Stomach (tissue), 19 donors: ENCODE measurements at places on chromosomes 5 and 9.

DNA sequence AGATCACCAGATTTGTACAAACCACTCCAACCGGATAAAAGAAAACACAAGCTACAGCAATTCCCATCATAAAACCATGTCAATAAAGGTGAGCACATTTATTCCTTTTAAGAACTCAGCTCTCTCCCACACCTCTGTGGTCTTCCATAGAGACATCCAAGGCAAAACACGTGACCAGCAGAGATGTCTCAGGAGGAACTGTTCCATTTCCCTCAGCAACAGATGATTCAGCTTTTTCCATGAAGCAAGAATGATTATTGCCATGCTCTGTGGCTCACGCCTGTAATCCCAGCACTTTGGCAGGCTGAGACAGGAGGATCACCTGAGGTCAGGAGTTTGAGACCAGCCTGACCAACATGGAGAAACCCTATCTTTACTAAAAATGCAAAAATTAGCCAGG, 15.8 kb downstream of the GZMK start:
- no peak overlapping the region for H3K27ac ChIP-seq
- H3K27me3 ChIP-seq = no peaks in the 10 kb centered on the region
- H3K36me3 ChIP-seq = no peaks in the 10 kb centered on the region
- DNase-seq = no peak
- no peaks in the 10 kb centered on the region for H3K4me1 ChIP-seq

- DNase-seq = peak; percentile 72
- peak overlapping the region; percentile 8 for H3K4me3 ChIP-seq
- H3K4me1 ChIP-seq = peaks cover 9% of the 10 kb centered on the region
Measured at GRCh38 chr5:5270958-5271785, 131.0 kb downstream of the ADAMTS16 start.

DNA sequence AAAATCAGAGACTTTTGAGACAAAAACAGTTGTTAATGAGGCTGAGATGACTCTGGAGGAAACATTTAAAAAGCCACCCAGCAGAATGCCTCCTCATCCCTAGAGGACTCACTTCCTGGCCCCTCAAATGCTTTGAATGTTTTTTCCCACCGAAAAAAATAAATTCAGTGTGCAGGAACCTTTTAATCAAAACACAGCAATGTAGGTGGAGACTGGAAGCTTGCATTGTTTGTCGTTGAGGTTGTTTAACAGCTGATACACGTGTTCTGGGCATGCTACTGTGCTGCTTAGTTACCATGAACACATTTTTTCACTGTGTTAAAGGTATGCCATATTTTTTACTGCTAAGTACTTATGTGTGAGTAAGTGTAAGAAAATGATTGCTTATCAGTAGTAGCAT, 65.7 kb upstream of the ADCY2 start:
- H3K4me1 ChIP-seq = no peaks in the 10 kb centered on the region
- H3K4me3 ChIP-seq = no peak overlapping the region
- H3K27ac ChIP-seq = no peak overlapping the region
- peak; percentile 51 for DNase-seq

GRCh38 chr5:69292306-69292705, 40.3 kb downstream of the CCDC125 start:
- no peak overlapping the region for H3K4me3 ChIP-seq
- no peaks in the 10 kb centered on the region for H3K4me1 ChIP-seq
- H3K27me3 ChIP-seq = no peaks in the 10 kb centered on the region
- no peak for DNase-seq
- H3K27ac ChIP-seq = no peak overlapping the region

DNA sequence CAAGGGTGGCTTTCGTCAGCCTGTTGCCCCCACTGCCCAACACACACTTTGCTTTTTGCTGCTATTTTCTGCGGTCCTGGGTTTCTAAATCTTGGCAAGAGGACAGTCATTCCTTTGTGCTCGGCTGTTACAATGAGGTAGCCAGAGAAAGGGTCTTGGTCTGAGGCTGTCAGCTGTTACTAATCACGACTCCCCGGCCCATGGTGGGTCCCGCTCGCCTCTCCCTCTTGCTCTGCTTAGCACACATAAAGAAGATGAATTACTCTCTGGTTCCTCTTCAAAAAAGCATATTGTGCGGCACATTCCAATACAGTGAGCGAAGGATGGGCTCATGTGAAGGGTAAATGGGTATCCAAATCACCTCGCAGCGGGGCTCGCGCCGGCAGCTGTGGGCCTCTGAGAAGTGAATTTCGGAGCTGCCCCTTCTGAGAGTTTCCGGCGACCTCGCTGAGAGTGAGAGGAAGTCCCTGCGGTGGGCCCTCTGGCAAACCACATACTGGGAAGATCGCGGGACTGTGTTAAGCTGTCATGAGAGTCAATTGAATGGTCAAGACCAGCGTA, 56.0 kb downstream of the SLC1A3 start:
- H3K4me3 ChIP-seq = no peak overlapping the region
- H3K27ac ChIP-seq = no peak overlapping the region
- H3K4me1 ChIP-seq = peaks cover 6% of the 10 kb centered on the region
- H3K36me3 ChIP-seq = no peaks in the 10 kb centered on the region

- H3K4me1 ChIP-seq = no peaks in the 10 kb centered on the region
- H3K4me3 ChIP-seq = no peak overlapping the region
- no peaks in the 10 kb centered on the region for H3K27me3 ChIP-seq
- H3K36me3 ChIP-seq = no peaks in the 10 kb centered on the region
- H3K27ac ChIP-seq = no peak overlapping the region
Measured at GRCh38 chr5:74461251-74461650, 179.3 kb downstream of the ENC1 start.

DNA sequence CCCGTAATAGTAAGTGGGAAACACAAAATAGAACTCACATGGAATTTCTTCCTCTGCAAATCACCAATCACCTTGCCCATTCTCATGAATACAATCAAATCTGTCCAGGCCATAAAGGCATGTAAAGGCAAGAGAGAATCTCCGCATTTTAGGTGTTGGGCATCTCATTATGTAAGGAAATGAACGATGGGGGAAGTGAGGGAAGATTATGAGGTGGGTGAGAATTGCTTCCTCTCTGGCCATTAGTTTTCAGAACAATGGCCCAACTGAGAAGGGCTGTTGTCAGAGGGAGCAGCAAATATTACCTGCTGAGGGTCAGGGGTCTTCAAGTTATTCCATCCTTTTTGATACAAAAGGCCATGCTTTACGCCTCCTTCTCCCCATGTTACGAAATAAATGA, 455.1 kb downstream of the ARHGEF28 start:
- no peaks in the 10 kb centered on the region for H3K4me1 ChIP-seq
- no peak for DNase-seq
- H3K27me3 ChIP-seq = no peaks in the 10 kb centered on the region
- H3K36me3 ChIP-seq = no peaks in the 10 kb centered on the region

GRCh38 chr5:55096182-55096581, 6.3 kb upstream of the GZMA start:
- no peak overlapping the region for H3K4me3 ChIP-seq
- H3K27me3 ChIP-seq = no peaks in the 10 kb centered on the region
- no peaks in the 10 kb centered on the region for H3K4me1 ChIP-seq
- no peak overlapping the region for H3K27ac ChIP-seq
- DNase-seq = peak; percentile 13
